Suppressor macrophage treated with lipopolysaccharide for 1 hour (primary cell): ENCODE measurements at places on chromosomes 6 and 20.

DNA sequence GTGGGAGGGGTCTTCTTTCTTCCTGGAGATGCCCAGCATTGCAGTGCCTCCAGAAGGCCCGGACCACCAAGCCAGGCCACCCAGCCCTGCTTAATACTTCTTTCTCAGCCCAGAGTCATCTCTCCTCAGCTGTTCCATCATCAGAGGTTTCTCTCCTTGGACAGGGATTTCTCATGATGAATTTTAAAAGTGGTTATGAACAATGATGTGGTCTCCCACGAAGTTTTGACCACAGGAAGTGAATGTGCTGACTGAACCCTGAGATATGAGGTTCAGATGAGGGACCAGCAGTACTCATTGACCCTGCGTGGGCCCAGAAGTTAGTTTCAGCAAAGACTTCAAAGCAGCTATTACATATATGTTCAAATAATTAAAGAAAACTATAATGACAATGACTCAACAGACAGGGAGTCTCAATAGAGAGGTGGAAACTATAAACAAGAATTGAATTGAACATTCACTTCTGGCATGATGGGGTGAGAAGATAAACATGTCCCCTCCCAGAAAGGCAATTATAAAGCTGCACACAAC lies 114.5 kb upstream of the SLC22A16 start:
- DNase-seq = peak; percentile 27

GRCh38 chr20:1800777-1801176 lies 94.4 kb upstream of the SIRPA start:
- peak; percentile 65 for DNase-seq

DNA sequence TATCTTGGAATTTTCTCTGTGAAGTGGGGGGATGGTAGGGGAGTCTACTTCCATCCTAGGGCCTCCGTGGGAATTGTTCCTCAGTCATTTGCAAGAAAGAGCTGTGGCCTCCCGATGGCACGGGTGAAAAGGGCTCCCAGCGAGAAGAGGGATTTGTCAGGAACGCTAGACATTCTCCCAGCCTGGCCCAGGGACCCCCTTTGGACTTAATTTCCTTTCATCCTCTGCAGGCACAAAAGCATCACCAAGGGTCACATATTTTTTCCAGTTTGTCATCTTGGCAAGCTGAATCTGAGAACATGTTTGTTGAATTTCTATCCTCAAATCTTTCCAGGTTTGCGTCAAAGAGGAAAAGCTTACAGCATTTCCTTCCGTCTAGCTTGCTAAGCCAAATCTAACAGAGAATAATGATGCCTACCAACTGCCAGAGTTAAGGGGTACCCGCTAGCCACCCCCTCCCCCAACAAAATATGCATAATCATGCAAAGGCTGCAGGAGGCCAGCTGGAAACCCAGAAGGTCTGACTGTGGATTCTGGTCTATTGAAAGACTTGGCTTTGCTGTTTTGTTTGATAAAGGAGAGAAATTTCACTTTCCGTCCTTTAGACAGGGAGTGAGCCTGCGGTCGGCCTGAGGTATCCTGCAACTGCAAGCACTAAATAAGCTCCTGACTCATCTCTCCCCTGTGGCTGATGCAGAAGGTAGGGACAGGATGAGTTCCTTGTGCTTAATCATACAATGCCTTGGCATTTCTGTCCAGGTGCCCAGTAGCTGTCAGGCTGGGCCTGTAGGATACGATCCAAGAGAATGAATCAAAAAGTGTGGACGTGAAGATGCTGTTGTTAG lies 23.1 kb downstream of the PSMG4 start:
- DNase-seq = no peak

- DNase-seq = peak; percentile 4
Observed at GRCh38 chr20:15475483-15475882, 1097.8 kb downstream of the KIF16B start.

GRCh38 chr6:39892490-39893129 lies 41.7 kb downstream of the MOCS1 start:
- DNase-seq = peak; percentile 48

DNA sequence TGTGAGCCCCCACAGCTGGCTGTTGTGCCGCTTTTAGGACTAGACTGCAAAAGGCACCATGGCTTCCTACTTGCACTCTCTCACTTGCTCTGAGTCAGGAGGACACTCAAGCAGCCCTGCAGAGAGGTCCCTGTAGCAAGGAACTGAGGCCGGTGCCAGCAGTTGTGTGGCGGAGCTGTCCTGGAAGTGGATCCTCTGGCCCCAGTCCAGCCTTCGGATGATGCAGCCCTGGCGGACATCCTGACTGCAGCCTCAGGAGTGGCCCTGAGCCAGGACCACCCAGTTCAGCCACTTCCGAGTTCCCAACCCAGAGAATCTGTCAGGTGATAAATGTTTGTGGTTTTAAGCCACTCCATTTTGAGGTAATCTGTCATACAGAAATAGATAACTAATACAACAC lies 17.5 kb downstream of the CTCFL start:
- no peak for DNase-seq

- DNase-seq = no peak
Observed at GRCh38 chr20:34264141-34264540, 22.9 kb downstream of the ASIP start.

DNA sequence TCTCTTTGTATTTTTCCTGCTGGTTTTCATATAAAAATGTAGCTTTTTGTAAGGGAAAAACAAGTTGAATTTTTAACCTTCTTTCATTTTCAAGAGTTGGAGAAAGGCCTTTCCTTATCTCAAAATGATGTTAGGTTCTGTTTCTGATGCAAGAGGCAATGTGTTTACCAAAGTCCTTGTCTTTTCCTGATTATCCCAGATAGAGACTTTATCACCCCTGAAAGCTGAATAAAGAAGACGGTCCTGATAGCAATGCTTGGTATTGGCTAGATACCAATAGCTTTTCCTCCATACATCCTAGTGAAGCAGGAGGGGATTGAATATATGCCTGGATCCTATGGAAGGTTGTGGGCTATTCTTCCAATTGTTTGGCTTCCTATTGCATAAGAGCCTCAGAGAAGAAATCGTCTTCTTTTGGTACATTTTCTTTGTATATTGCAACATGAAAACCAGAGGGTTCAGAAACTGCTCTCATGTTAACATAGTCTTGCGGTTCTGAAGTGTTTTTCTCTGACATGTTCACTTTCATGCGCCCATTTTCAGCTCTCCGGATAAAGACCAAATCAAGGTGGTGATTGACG lies 5.5 kb downstream of the PNLDC1 start:
- no peak for DNase-seq

- peak; percentile 32 for DNase-seq
Observed at GRCh38 chr6:7051780-7052442, 55.9 kb upstream of the RREB1 start.

DNA sequence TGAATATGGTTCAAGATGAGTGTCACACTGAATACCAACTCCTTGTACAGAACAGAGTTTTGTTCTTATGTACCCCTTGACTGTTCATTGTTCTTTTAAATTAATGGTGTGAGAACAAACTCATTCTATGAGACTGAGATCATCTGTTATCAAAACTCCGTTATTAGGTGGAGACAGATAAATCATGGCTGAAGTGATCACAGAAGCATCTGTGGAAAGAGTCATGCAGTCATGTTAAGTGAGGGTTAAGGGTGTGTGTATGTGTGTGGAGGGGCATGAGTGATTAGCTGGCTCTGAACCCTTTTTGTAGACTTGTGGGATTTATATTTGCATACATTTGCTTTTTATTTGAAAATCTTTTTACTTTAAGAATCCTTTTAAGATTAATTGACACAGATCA lies 24.7 kb downstream of the ADGRG6 start:
- no peak for DNase-seq

GRCh38 chr6:30312676-30313321 lies 13.9 kb upstream of the TRIM39 start:
- DNase-seq = no peak

DNA sequence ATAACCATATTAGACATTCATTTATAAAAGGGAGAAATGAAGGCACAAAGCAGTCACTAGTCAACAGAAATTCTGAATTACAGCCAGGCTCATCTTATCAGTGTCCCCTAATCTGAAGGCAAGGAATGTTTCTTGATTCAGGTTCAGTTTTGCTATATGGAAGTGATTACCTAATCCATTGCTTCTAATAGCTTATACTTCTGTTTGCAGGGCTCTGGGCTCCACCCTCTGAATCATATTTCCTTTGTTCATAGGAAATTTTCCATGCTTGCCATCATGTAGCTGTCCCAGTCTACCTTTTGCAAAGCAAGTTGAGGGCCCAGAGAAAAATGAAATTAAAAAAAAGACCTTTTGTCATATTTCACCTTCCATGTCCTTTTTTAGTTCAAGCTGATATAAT lies 96.0 kb downstream of the LCA5 start:
- DNase-seq = no peak

GRCh38 chr6:83505356-83505755 lies 7.0 kb upstream of the PRSS35 start:
- peak; percentile 92 for DNase-seq

GRCh38 chr20:4169360-4170190 lies 154.2 kb upstream of the RNF24 start:
- no peak for DNase-seq

- DNase-seq = no peak
Observed at GRCh38 chr20:11906626-11907480, 10.8 kb upstream of the BTBD3 start.

GRCh38 chr6:50724381-50725124 lies 11.2 kb downstream of the TFAP2D start:
- DNase-seq = no peak

DNA sequence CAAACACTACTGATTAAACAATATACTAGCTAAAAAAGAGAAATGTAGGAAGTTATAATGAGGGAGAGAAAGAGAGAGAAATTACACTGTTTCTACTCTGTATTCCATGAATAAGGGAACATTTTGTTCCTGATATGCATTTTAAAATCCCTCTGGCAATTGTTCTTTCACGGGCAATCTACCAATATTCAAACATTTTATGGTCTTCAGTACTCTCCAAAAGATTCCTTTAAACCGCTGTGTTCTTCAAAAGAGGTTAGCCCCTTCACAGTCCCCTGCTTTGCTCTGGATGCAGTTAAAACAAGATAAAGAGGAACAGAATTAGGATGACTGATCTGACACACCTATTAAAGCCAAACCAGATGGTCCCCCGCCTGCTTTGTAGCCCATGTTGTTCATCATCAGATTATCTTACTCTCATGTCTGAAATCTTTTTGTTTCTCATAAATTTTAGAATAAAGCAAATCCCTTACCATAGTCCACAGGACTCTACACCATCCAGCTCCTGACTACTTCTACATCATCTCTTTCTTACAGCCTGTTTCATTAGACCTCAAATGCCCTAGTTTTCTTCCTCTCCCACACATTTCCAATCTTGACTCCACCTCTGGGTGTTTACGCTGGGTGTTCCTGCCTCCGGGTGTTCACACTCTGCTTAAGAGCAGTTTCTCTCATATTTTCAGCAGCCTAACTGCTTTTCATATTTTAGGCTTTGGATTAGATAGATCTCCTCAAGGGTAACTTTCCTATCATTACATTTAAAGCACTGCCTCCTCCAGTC lies 399.7 kb downstream of the COL12A1 start:
- DNase-seq = no peak

DNA sequence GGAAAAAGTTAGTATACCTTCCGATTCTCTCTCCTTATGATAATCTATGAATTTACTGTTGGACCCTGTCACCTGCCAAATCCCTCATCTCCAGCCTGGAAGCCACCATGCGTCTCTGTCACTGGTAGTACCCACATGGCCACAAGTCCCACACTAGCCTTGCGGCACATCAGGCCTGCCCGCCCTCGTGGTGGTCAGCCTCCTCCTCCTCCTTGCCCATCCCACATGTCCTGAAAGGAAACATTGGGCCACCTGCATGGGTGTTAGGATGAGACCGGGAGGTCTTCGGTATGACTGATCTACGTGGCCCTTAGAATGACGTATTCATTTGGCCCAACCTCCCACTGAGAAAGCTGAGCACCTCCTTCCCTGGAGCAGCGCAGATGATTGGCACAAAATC lies 37.0 kb upstream of the QKI start:
- DNase-seq = no peak

- no peak for DNase-seq
Observed at GRCh38 chr6:71496722-71497033, 208.1 kb downstream of the OGFRL1 start.

DNA sequence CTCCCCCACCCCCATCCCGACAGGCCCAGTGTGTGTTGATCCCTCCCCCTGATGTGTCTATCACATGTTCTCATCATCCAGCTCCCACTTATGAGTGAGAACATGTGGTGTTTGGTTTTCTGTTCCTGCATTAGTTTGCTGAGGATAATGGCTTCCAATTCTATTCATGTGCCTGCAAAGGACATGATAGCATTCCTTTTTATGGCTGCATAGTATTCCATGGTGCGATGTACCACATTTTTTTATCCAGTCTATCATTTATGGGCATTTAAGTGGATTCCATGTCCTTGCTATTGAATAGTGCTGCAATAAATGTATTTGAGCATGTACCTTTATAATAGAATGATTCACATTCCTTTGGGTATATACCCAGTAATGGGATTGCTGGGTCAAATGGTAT lies 66.6 kb upstream of the NXT1 start:
- DNase-seq = no peak

DNA sequence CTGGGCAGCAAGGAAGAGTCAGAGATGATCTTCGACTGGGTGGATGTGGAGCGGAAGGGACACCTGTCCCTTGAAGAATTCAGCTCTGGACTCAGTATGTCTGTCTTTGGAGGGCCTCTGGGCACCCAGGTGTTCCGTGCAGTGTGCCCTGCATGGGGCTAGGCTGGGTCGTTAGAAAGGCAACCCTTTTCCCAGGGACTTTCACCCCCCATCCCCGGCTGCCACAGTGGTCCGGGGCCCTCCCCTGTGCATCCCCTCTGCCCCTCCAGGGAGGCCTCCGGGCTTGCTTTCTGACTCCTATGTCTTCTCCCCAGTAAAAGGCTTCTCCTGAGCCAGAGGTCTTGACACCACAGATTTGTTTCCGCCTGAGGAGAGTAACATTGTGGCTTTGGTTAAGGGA lies 16.2 kb downstream of the RAB44 start:
- DNase-seq = no peak

- DNase-seq = no peak
Observed at GRCh38 chr6:72212686-72213085, 326.3 kb downstream of the RIMS1 start.

GRCh38 chr20:53576586-53577318 lies 16.9 kb downstream of the ZNF217 start:
- no peak for DNase-seq

GRCh38 chr6:1423578-1423977 lies 34.2 kb downstream of the FOXF2 start:
- DNase-seq = no peak

DNA sequence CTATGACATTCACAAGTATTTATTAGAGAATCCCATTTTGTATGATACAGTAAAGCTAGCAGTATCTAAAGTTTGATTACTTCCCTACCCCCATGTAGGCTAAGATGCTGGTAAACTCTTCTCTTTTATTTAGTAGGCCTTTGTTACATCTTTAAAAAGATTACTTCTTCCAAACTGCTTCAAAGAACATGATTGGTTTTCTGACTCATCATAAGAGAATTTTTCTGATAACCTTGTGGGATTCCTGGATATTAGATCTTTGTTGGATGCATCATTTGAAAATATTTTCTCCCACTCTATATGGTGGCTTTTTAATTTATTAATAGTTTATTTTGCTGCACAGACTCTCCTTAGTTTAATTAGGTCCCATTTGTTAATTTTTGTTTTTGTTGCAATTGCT lies 898.3 kb upstream of the ADGRB3 start:
- no peak for DNase-seq

- DNase-seq = no peak
Observed at GRCh38 chr6:122374307-122374706, 25.1 kb upstream of the HSF2 start.
